ENCODE measurements at places on chromosomes 16 and 17. TPM values are rescaled to one million over a fixed set of nuclear protein-coding genes. Genes with fewer than 3 reads are reported as not detected.

The FOXF1 gene
- not detected for total RNA-seq

The NOTUM gene
- 0.38 TPM for total RNA-seq

The GJC1 gene
- total RNA-seq, result 2.5 TPM

The TBC1D3H gene
- not detected for total RNA-seq

The DHRS7C gene
- total RNA-seq, result not detected

GRCh38 chr16:400061-400591, 1.6 kb upstream of the DECR2 start:
- DNase-seq, result no peak

DNA sequence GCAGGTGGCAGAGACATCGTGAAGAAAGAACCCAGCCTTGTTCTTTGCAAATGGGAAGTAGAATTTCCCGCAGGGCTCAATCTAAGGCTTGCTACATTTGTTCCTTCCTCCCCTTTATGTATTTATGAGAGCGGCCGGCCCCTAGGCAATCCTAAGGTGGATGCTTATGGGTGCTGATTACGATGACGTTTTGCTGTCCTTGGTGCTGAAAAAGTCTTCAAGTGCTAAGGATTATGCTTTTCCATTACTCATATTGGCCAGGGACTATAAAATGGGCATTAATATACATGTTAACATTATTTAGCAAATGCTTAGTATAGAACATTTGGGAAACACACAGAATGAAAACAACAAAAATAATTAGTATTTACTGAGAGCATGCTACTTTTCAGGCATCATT, 313.3 kb upstream of the XYLT1 start:
- DNase-seq, result peak; percentile 9

- no peak for DNase-seq
These were observed 9.9 kb downstream of the RABEP2 start for GRCh38 chr16:28915181-28915580.

DNA sequence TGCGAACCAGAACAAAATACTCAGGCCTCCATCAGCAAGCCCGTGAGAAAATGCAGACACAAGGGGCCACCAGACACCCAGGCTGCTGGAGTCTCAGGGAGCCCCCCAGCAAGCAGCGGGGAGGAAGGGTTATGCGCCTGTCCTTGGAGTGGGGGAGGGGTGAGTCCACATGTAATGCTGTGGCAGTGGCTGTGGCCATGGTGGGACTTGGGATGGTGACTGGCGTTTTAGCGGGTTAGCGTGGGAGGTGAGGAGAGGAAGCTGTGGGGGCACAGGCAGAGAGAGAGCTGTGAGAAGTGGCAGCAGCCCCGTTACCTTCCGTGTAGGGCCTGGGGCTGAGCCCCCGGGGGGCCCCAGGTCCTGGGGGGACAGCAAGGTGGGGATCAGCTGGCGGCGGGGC, 58.3 kb downstream of the SRCIN1 start:
- DNase-seq, result no peak

DNA sequence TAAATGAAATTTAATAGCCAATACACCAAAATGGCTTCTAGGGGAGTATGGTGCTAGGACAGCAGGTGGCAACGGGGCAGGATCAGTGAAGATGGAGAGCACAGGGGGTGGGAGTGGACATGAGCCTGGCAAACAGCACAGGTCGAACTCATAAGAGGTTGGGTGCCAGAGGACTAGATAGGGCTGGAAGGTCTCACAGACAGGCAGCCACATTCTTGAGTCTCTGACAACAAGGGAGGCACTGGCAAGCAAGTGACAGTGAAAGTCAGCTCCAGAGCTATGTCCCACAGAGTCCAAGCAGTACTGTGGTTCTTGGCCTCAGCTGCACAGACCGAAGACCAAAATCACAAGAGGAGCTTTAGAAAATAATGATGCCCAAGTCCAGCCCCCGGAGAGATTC, 61.2 kb downstream of the USP31 start:
- DNase-seq, result no peak

DNA sequence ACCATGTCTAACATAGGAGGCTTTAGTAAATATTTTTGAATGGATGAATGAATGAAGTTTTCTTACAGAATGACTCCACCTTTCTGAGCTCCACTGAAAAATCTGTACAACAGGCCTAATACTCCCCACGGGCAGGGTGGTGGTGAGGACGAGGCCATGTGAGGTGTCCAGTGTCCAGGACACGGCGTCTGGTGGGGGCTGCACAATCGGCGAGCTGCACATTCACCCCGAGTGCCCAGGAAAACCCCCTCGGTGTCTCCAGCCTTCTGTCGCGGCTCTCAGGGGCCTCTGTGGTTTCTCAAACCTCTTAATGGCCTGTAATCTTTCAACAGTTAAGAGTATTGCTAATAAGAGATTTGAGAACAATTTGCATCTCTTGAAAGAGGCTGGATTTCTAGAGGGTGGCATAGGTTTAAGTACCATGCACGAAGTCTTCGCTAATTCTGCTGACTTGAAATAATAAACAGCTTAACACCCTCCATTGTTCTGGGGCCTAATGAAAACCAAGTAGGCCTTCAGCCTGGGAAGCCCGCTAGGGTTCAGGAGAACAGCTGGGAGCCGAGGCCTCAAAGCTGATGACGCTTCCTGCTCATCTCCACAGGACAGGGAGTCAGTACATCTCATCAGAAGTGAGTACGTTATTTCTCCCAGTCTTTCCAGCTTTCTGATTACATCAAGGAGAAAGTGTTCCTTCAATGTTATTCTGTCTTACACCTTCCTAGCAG, 304.6 kb upstream of the FOXF1 start:
- DNase-seq, result no peak

GRCh38 chr17:45441526-45442310, 9.0 kb upstream of the ARHGAP27 start:
- DNase-seq, result no peak

DNA sequence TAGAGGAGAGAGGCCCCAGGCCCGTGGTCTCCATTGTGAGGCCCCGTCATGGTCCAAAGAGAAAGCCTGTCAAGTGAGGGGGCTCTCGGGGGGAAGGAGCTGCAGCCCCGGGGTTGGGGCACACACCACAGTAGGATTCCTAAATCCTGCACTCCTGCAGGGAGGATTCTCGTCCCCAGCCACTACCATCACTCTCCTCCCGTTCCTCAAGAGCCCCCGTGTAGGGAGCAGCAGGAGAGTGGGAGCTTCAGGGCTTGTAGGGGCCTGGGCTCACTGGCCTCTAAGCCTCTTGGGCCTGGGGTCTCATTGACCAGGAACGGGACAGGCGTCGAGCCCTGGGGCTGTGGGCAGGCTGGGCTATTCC, 821 bp downstream of the C16orf86 start:
- DNase-seq, result no peak

DNA sequence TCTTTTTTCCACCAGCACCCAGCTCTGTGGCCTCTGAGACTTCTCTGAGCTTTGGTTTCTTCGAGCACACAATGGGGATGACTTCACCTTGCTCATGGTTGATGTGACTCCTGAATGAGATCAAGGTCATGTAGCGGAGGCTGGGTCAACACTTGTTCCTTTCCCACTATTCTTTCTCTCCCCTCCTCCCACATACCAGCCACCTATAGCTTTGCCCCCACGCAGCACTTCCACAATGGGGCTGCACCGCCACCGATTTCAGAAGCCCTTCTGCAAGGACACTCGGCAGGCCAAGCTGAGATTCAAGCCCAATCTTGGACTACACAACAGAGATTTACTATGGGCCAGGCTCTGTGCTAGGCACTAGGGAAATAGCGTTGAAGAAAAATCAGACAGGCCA, 14.4 kb downstream of the TRIM25 start:
- DNase-seq, result no peak

- no peak for DNase-seq
These were observed 21.6 kb upstream of the RASL10B start for GRCh38 chr17:35709874-35710273.

- DNase-seq, result no peak
These were observed 3.7 kb upstream of the ABCA9 start for GRCh38 chr17:69064476-69064875.

- DNase-seq, result no peak
These were observed 15.4 kb upstream of the CALB2 start for GRCh38 chr16:71343078-71343477.

GRCh38 chr17:29007860-29008455, 2.1 kb upstream of the SEZ6 start:
- DNase-seq, result no peak

- no peak for DNase-seq
These were observed 22.8 kb downstream of the TRPV2 start for GRCh38 chr17:16438173-16438556.

DNA sequence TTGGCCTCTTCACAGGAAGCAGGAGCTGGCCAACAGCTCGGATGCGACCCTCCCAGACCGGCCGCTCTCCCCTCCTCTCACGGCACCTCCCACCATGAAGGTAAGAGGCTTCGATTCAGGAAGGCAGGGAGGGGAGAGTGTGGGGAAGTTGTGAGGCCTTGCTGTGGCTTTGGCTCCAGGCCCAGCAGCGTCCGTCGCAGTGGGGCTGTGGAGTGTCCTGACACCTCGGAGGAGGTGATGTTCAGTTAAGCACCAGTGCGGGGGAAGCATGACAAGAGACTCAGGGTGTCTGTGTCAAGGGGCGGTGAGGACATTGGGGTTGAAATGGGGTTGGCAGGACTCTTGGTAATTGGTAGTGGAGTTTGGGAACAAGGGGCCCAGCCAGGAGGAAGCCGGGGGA, 109.0 kb downstream of the RAP1GAP2 start:
- DNase-seq, result no peak

DNA sequence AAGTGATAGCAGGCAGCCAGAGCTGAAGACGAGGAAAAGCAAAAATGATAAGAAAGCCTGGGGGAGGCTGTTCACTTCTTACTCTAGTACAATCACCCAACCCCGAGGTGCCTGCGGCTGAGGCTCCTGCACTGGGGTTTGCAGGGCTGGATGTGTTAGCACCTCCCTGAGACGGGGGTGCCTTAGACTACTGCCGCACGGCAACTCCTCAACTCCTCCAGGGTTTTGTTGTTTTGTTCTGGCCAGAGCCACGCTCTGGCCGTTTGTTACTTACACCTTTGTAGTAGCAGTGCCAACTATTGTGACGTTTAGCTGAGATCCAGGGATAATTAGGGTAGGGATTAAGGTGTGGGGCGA, 51.5 kb downstream of the LDHD start:
- DNase-seq, result peak; percentile 56

Measured in activated naive CD4-positive, alpha-beta T cell treated with anti-CD3 and anti-CD28 coated beads for 36 hours (primary cell).